ENCODE measurements at places on chromosomes 6 and 20.

DNA sequence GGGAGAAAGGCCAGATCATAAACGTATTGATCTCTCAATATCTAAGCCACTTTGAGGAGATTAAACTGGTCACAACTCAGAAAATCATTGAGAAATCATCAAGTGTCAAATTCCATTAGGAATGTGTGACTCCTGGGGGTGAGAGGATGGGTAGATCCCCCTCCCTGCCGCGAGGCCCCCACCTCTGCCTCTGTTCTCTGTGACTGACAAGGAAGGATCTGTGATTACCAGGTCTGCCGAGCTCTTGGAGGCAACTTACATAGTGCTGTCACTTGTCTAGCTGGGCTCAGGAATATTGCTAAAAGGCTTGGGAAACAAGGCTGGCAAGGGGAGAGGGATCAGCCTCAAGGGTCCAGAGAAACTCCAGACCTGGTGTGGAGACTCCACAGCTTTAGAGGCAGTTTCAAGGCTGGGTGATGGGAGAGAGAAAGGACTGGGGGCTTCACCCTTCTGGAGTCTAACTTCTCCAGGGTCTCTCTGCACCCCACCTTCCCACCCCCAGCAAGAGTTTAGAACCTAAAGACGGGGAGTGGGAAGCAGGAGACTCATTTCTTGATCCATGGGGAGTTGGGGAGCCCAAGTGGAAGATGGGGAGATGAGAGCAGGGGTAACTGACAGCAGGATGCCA, 11.6 kb upstream of the ARMC12 start:
- no peak for DNase-seq

DNA sequence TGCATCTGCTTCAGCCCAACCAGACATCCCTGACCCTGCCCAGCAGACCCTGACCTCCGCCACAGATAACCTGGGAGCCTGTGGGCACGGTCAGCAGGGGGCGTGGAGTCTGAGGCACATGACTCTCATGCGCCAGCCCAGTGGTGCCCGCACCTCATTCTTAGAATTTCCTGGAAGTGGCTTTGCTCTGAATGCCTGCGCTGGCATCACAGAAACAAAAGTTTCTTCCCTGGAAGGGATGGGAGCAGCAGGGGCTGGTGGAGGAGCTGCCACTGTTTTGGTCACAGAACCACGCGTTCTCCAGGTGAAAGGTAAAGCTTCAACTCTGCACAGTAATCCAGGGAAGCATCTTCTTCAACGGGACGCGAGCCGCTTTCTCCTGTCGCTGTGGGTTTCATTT, 67.9 kb upstream of the DUSP22 start:
- DNase-seq, result no peak

- no peak for DNase-seq
Measured at GRCh38 chr6:48714250-48714649, 603.3 kb upstream of the PTCHD4 start.

- no peak for DNase-seq
Measured at GRCh38 chr20:62832212-62832922, 15.5 kb downstream of the COL9A3 start.

- DNase-seq, result no peak
Measured at GRCh38 chr6:34680802-34681515, 15.6 kb downstream of the ILRUN start.

GRCh38 chr6:157712585-157713295, 110.3 kb upstream of the SNX9 start:
- no peak for DNase-seq

DNA sequence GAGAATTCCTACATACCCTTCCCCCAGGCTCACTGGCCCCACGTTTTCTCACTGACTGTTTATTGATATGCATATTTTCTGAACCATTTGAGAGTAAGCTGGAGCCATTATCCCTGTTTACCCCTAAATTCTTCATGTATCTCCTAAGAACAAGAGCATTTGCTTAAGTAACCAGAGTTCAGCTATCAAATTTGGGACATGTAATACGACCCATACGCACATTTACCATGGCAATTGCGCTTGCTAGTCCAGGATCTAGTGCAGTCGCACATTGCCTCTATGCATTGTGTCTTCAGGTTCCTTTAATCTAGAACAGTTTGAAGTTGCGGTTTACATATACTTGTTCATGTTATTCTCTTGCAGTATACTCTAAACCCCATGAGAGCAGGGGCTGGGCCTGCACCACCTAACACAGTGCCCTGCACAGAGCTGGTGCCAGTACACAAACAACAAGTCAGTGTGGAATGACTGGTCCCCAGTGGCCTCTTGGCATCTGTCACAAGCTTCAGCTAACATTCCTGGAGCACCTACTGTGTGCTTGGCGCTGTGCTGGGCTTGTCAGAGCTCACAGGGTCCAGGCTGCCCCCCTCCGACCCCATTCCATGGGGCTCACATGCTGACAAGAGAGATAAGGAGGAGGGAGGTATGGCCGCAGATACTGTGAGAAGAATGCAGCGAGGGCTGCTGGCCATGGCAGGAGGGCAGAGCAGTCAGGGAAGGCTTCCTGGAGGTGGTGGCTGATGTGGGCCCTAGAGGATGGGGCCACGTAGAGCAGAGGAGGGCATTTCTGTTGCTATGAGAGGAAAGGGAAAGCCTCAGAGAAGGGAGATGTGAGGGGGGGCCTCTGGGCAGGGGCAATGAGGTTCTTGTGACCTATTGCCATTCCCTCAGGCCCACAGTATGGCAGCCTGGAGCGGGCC, 28.1 kb downstream of the SPDEF start:
- DNase-seq, result no peak

- no peak for DNase-seq
Measured at GRCh38 chr20:41061155-41061554, 32.5 kb downstream of the TOP1 start.

GRCh38 chr6:123171341-123172115, 175.5 kb downstream of the CLVS2 start:
- no peak for DNase-seq

- no peak for DNase-seq
Measured at GRCh38 chr6:128078276-128078675, 177.4 kb upstream of the THEMIS start.

DNA sequence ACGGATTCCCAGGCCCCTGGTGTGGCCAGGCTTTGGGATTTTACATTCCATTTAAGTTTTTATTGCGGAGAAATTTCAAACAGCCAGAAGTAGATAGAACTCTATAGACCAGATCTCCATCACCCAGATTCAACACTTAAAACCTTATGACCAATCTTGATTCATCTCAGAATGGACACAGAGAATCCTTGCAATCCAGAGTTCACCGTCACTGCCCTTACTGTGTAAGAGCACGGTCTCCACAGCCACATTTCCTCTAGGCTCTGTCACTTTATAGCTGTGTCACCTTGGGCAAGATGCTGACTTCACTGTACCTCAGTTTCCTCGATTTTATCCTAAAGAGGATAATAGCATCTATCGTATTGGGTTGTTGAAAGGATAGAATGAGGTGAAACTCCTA, 979 bp downstream of the ZNF133 start:
- no peak for DNase-seq

DNA sequence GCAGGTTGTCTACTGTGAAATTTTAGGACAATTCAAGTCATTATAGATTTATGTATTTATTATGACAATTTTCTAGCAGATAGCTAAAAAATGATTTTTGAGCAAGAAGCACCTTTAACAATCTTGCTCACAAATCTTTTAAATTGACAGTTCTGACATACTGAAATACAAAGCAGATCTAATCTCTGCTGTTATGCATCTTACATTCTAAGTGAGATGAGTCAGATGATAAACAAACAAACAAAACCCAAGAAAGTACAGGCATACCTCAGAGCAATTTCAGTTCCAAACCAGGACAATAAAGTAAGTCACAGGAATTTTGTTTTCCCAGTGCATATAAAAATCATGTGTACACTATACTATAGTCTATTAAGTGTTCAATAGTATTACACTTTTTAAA, 430.7 kb upstream of the PTCHD4 start:
- DNase-seq, result no peak

GRCh38 chr6:167031082-167031709, 32.0 kb downstream of the CEP43 start:
- DNase-seq, result no peak

- DNase-seq, result no peak
Measured at GRCh38 chr6:23282252-23283021, 713.1 kb downstream of the HDGFL1 start.

DNA sequence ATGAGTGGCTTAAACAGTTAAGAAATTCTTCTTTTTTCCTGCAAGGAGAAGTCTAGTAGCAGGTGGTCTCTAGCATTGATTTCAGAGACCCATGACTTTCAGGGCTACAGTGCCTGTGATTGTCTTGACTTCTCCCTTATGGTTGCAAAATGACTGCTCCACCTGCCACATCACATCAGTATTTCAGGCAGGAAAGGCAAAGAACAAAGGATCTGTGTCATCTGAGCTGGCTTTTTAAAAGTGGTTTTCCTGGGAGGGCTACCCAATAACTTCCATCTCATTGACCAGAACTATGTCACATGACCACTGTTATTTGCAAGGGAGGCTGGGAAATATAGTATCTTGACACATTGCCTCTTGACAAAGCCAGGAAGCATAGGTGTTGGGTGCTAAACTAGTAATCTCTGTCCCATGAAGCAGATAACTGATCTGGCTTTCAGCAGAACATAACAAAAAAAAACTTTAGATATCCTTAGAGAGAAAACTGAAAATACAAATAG, 226.2 kb downstream of the DHX35 start:
- no peak for DNase-seq

DNA sequence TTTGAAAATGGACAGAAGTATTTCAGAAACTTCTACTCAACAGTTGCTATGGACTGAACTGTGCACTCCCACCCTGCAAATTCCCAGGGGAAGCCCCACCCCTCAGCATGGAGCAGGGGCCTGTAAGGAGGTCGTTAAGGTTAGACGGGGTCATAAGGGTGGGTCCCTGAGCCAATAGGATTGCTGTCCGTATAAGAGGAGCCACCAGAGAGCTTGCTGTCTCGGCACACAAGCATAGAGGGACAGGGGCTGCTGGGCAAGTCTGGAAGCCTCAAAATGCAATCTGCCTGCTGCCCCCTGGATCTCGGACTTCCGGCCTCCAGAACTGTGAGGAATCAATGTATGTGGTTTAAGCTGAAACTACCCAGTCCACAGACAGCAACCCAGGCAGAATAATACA, 37.4 kb upstream of the AFDN start:
- no peak for DNase-seq

- no peak for DNase-seq
Measured at GRCh38 chr20:45339084-45339483, 9.1 kb downstream of the SDC4 start.

DNA sequence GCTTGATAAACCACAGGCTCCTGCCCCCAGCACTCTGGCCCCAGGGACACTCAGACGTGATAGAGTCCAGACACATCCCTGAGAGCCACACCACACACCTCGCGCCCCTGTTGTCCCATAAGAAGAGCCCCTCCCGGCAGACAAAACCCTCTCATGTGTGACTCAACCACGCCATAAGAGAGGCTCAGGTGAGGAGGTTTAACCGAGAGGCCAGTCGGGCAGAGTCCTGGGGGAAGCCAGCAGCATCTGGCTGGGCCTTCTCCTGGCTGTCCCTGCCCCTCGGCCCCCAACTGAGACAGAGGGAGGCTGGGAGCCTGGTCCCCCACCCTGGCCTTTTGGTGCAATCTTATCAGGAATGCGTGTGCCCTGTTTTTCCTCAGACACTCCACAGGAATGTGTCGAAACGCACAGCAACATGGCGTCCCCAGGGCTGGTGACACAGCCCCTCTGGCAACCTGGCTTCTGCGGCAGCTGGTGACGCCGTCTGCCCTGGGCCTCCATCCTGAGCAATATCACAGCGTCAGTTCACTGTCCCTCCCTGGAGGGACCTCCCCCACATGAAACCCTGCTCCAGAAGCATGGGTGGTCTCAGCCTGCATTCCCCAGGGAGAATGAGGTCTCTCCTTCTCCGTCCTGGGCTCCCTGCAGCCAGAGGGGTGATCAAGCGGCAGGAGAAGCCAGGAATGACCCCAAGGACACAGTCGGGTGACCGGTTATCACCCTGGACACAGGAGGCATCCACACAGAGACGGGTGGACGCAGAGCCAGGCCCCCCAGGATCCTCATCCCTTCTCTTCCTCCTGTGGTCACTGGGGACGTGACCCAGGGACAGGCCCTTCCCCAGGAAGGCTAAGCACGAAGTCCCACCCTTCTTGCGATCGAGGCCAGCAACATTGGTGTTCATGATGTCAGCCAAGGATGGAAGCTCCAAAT, 156.6 kb upstream of the AFDN start:
- DNase-seq, result no peak

DNA sequence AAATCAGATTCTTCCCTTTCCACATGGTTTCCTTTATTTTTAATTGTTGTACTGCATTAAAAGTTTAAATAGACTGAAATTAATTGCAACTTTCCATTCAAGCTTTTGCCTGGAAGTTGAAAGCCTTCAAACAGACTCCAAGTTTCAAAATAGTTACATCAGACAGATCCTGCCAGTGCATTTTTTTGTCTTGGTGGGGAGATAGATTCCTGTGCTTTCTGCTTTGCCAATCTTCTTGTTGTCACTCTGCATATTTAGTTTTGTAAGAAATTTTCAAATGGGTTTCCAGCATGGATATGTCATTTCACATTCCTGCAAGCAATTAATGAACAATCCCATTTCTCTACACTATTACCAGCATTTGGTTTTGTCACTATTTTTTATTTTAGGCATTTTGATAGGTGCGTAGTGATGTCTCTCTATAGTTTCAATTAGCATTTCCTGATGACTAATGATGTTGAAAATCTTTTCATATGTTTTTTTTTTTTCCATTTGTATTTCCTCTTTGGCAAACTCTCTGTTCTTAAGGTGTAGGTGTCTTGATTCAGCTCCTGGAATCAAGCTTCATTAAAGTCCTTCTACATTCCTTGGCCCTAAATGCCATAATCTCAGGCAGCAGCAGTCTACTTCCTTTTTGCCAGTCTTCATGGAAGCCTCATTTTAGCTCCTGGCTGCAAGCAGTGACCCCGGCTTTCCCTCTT, 40.5 kb downstream of the SCP2D1 start:
- DNase-seq, result no peak

DNA sequence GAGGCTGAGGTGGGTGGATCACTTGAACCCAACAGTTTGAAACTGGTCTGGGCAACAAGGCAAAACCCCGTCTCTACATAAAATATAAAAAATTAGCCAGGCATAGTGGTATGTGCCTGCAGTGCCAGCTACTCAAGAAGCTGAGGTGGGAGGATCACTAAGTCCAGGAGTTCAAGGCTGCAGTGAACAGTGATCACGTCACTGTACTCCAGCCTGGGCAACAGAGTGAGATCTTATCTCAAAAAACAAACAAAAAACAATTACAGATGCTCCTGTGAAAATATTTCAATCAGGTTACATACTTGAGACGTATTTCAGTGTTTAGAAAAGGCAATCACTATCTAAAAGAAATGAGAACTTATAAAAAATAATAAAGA, 33.8 kb downstream of the RANBP9 start:
- DNase-seq, result no peak

- no peak for DNase-seq
Measured at GRCh38 chr6:150719831-150720230, 120.1 kb downstream of the PLEKHG1 start.

Data from stimulated activated CD8-positive, alpha-beta memory T cell treated with anti-CD3 and anti-CD28 coated beads, Interleukin-15, amount 100 ng/mL, for 4 hours (primary cell).